Umbilical cord (tissue), 2 donors: ENCODE measurements at places on chromosomes 7 and 10. TPM values are rescaled to one million over a fixed set of nuclear protein-coding genes. Genes with fewer than 3 reads are reported as not detected.

- DNase-seq = no peak
Observed at GRCh38 chr7:2504889-2505375, 14.6 kb upstream of the LFNG start.

GRCh38 chr7:85274454-85274853 is 87.6 kb upstream of the SEMA3D start:
- no peak for DNase-seq

- DNase-seq = peak; percentile 26
Observed at GRCh38 chr7:143239813-143240212, 18.0 kb downstream of the TAS2R40 start.

- DNase-seq = no peak
Observed at GRCh38 chr7:151884312-151885201, 7.6 kb upstream of the PRKAG2 start.

GRCh38 chr7:130281260-130281659 is 11.7 kb upstream of the CPA4 start:
- peak; percentile 52 for DNase-seq

The FGF8 gene
- 3.4 TPM for total RNA-seq

The NKX2-3 gene
- not detected for total RNA-seq

The INPP5F gene
- total RNA-seq = 40.9 TPM

- no peak for DNase-seq
Observed at GRCh38 chr10:36452851-36453250, 672.5 kb upstream of the ANKRD30A start.

DNA sequence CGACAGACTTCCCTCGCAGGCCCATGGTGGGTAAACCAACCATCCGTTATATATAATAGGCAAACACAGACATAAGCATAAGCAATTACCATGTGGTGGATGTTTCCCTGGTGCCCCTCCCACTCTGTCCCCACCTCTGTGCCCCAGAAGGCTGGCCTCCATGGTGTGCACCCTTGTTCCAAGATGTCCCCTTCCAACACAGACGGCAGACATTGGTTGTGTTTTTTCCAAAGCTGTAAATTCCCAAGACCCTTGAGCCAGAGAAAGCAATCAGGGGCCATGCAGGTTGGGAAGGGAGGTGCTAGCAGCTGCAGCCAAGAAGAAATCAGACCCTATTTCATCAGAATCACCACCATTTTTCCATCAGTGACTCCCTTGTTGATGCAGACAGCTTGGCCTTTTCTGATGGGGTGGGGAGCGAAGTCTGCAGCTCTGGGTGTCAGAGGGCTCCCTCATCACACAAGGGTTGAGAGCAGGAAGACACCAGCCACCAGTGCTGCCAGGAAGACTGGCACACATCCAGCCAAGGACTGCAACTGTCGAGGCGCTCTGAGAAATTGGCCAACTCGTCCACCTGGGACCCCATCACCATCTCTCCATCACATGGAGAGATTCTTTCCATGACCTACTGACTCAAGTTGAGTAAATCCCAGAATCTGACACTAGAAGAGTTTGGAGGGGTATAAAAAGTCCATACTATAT is 86.8 kb upstream of the CHST15 start:
- no peak for DNase-seq

The RBM33 gene
- 31.8 TPM for total RNA-seq

The HTR5A gene
- total RNA-seq = 0.96 TPM

The GRID2IP gene
- 0.96 TPM for total RNA-seq

GRCh38 chr7:8226501-8226900 is 35.5 kb downstream of the ICA1 start:
- DNase-seq = no peak

- DNase-seq = no peak
Observed at GRCh38 chr10:64430690-64431323, 909.6 kb downstream of the REEP3 start.
